Retinal pigment epithelial cell (primary cell): ENCODE measurements at places on chromosomes 1 and 21.

GRCh38 chr21:41837756-41838297 is 41.3 kb downstream of the PRDM15 start:
- no peak for DNase-seq

GRCh38 chr1:204150702-204151551 is 917 bp downstream of the ETNK2 start:
- no peak for DNase-seq

DNA sequence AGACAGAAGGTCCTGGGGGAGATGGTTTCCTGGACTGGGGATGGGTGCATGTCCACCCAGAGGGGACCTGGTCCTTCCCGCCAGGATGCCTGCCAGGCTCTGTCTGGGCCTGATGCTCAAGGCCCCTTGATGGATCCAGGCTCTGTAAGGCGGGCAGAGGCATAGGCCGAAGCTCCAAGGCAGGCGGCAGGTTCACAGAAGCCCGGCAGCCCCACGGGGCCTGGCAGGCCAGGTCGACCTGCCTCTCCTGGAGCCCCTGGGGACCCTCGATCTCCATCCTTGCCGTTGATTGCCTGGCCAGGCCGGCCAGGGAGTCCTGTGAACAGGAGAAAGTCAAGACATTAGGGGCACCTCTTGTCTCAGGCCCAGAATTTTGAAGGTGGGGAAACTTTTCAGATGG is 16.0 kb downstream of the COL9A2 start:
- DNase-seq: no peak

DNA sequence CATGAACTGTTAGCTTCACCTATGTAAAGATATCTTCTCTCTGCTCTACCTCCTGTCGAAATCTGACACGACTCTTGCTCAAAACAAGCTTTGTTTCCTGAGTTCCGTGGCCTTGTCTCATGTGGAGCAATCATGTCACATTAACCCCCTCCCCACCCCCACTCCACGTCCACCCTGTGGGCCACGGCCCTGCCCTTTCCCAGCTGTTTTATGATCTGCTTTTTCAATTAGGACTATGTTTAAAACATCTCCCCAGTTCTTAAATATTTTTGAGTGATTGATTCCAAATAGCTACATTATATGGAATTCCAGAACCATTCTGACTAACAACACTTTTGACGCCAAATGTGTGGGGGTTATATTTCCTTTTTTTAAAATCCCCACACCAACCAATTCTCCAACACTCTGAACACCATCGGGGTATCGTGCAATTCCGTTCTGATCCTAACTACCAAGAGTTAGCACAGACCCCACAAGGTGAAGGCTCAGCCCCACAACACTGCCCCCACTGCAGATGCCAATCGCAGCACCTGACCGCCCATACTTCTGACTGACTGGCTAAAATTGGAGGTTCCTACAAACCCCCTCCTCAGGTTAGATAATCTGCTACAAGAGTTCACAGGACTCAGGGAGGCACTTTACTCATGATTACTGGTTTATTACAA is 12.7 kb upstream of the S100A8 start:
- no peak for DNase-seq

- DNase-seq: no peak
These were observed 19.5 kb downstream of the SDCCAG8 start for GRCh38 chr1:243275316-243275715.

- no peak for DNase-seq
These were observed 98.6 kb downstream of the KCNJ15 start for GRCh38 chr21:38355353-38355752.

DNA sequence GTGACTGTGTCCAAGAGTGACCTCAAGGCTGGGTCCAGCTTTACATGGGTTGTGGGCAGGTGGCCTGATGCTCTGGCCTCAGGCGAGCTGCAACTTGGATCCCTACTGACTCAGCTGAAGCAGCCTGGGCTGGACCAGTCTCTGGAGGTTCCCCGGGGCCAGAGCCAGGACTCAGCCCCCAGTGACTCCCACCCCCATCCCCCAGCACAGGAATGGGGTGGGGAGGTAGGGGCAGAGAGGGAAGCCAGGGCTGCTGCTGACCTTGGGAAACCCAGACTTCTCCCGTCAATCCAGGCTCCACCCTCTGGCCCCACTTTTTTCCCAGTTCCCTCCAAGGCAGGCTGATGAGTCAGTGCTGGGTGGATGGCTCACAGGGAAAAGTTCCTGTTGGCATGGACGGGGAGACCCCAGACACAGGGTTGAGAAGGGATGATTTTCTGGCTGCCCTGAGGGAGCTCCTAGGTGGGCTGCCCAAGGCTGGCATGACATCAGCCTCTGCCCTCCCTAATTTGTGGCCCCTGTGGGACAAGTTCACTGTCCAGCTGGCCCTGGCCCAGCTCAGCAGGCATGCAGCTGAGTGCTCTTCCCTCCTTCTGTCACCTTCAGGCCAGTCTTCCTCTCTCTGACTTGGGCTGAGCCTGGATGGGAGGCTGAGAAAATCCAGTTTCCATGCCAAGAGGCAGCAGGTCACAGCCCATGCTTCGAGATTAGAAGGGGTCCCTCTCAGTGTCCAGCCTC is 2.2 kb downstream of the ZC3H12A start:
- peak; percentile 54 for DNase-seq

- no peak for DNase-seq
These were observed 98.7 kb upstream of the PDC start for GRCh38 chr1:186559601-186560116.

DNA sequence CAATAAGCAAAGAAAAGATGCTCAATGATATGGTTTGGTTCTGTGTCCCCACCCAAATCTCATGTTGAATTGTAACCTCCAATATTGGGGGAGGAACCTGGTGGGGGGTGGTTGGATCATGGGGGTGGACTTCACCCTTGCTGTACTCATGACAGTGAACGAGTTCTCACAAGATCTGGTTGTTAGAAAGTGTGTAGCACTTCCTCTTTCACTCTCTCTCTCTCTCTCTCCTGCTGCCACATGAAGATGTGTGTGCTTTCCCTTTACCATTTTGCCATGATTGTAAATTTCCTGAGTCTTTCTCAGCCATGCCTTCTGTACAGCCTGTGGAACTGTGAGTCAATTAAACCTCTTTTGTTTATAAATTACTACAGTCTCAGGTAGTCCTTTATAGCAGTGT is 248.4 kb downstream of the HHIPL2 start:
- no peak for DNase-seq

DNA sequence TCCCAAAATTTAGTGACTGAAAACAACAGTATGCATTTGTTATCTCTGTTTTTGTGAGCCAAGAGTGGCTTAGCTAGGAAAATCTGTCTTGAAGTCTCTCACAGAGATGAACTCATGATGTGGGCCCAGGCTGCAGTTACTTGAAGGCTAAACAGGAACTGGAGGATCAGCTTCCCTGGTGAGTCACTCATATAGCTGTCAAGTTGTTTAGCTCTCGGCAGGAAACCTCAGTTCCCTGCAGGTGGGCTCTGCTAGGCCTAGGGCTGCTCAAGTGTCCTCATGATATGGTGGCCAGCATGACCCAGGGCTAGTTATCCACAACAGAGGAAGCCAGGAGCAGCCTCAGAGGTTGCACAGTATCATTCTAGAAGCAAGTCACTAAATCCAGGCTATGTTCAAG is 30.2 kb upstream of the DDX59 start:
- peak; percentile 44 for DNase-seq

GRCh38 chr1:97348599-97349265 is 572.1 kb downstream of the DPYD start:
- no peak for DNase-seq

GRCh38 chr1:107572674-107573211 is 392.2 kb downstream of the VAV3 start:
- DNase-seq: peak; percentile 89

GRCh38 chr1:201655243-201655642 is 116.3 kb downstream of the NAV1 start:
- DNase-seq: no peak

GRCh38 chr1:175604942-175605286 is 138.5 kb downstream of the TNR start:
- no peak for DNase-seq

DNA sequence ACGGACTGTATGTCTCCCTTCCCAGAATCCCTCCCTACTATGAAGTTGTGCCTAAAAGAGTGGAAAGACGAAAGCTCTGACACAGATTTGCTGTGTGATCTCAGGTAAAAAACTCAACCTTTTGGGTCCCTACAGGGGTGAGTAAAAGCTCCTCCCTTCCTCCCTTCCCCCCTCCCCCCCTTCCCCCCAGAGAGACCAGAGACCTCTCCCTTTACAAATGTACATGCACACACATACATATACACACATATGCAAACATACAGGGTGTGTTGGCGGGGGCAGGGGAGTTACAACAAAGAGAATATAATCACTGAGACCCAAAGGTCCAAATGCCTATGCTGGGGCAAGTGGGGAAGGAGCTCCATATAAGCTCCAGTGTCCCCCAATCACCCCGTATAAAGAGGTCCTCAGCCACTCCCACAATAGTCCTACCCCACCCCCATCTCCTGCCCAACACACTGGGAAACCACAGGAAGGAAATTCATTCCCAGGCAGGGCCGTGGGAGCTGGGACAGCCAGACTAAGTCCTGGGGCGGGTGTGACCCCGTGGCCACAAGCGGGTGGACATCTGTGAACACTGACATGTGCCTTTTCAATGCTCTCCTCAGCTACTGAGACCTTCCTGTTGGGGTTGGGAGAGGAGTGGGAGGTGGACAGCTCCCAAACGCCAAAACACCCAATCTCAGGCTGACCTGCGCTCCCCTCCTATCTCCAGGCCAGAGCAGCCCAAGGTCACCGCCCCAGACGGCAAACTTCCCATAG is 2.0 kb downstream of the MEF2D start:
- DNase-seq: no peak

GRCh38 chr1:14300991-14301703 is 297.3 kb upstream of the KAZN start:
- no peak for DNase-seq

DNA sequence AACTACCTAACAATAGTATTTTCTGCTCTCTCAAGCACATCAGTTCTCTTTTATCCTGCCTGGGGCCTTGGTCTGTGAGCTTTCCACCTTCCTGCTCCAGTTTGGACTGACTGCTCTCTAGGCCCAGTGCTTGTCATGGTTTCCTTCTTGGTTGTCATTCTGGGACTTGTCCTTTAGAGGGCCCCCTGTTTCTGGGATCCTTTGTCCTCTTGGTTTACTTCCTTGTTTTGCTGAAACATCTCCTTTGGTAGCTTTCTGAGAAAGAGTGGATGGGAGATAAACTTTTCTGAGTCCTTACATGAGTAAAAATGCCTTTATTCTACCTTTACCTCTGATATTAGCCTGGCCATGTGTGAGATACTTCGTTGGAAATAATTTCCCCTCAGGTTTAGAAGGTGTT is 4.7 kb downstream of the SLC1A7 start:
- DNase-seq: no peak

GRCh38 chr1:183235503-183235902 is 49.4 kb downstream of the LAMC2 start:
- DNase-seq: no peak
